Hippocampal formation (tissue), 2 donors: ENCODE measurements at places on chromosomes 12 and 14.

DNA sequence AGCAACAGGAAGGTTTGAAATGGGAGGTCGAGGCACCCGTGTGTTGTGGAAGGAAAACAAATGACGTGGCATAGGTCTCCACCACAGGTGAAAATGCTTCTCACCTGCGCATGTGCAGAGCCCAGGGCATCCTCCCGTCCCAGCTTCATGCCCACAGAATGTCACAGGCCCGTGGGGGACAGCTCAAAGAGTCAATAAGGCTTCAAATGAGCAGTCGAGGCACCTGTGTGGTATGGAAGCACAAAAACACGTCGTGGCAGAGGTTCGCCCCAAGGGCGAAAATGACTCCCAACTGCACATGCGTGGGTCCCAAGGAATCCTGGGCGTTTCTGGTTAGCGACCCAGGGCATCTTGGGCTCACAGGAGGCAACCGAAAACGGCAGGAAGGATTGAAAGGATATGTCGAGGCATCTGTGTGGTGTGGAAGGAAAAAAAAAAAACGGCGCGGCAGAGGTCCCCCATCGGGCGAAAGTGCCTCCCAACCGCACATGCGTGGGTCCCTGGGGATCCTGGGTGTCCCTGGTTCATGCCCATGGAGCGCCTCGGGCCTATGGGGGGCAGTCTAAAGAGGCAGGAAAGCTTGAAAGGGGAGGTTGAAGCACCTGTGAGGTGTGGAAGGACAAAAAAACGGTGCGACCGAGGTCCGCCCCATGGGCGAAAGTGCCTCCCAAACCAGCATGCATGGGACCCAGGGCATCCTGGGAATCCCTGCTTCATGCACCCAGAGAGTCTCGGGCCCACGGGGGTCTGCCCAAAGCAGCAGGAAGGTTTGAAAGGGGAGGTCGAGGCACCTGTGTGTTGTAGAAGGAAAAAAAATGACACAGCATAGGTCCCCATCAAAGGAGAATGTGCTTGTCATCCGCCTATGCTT lies 578.5 kb downstream of the ALG10 start:
- DNase-seq, result no peak

DNA sequence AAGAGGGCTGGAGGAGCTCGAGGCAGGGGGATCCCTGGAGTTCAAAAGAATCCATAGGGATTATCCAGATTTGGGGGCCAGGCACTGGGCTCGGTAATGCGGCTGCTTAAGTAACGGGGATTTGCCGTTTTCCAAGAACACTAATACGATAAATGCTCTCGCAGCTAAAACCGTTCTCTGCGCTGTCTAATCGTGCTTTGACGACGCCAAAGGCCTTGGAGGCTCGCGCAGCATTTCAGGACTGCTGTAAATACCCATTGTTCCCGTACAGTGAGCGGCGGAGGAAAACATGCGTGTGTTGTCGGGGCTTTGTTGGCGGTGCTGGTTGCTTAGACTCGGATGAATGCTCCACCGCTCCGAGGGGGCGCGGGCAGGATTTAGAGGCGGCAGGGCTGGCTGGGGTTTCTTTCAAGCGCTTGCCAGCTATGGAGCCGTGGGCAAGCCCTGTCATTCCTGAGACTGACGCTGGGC lies 26.2 kb downstream of the DIO3 start:
- DNase-seq, result no peak

DNA sequence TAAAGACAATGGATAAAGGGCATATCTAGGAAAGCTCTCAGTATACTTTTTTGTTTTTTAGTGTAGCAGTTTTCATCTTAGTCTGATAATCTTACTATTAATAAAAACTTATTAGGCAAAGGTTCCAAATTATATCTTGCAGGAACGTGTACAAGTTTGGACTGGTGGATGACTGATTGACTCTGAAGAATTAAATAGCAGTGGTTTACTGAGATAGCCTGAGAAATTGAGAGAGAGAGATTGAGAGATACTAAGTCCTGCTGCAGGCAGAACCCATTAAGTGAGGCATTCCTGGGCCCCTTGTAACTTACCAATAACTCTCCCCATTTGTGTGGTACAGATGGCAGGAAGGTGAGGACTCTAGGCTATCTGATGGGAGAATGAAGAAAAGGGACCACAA lies 80.2 kb upstream of the SLC38A2 start:
- DNase-seq, result no peak

GRCh38 chr14:69323266-69323998 lies 63.5 kb downstream of the GALNT16 start:
- no peak for DNase-seq

GRCh38 chr14:92456215-92457015 lies 57.2 kb upstream of the RIN3 start:
- DNase-seq, result no peak

- no peak for DNase-seq
Observed at GRCh38 chr12:131862994-131863710, 31.3 kb upstream of the ULK1 start.

DNA sequence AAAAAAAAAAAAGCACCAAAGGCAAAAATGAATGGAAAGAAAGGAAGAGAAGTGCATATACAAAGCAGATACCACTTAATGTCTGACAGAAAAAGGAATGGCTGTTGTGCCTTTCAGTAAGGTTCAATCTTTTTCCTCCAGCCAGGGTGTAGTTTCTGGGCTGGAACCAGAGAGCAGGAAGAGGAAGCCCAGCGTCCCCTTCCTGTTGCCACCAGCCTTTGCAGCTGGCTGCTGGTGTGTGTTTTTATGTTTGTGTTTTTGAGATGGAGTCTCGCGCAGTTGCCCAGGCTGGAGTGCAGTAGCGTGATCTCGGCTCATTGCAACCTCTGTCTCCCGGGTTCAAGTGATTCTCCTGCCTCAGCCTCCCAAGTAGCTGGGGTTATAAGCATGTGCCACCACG lies 64.6 kb upstream of the LTA4H start:
- no peak for DNase-seq

GRCh38 chr12:26195250-26195640 lies at the start of gene SSPN:
TSS of gene SSPN (plus strand) at chr12:26195573. CDS start at chr12:26195673, 100 bp downstream.
- DNase-seq, result peak; percentile 63

- DNase-seq, result peak; percentile 56
Observed at GRCh38 chr12:12704593-12705230, 8.7 kb upstream of the GPR19 start.

DNA sequence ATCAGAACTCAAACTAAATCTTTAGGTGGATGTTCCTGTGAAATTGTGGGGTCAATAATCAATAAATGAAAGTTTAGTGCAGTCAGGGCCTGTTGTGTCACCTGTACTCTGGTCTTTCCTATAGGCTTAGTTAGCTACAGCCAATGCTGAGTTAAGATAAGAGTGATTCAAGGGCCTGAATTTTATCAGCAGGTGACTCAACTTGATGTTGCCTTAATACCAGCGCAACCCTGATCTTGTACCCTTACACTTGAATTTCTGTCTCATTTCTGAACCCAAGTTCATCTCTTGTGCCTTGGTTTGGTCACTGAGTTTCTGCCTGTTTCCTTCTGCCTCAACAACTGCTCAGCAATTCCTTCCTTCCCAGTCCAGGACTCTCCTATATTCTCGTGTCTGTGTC lies 157.0 kb upstream of the E2F7 start:
- DNase-seq, result no peak

- no peak for DNase-seq
Observed at GRCh38 chr14:69982220-69982839, 103.1 kb downstream of the SMOC1 start.

DNA sequence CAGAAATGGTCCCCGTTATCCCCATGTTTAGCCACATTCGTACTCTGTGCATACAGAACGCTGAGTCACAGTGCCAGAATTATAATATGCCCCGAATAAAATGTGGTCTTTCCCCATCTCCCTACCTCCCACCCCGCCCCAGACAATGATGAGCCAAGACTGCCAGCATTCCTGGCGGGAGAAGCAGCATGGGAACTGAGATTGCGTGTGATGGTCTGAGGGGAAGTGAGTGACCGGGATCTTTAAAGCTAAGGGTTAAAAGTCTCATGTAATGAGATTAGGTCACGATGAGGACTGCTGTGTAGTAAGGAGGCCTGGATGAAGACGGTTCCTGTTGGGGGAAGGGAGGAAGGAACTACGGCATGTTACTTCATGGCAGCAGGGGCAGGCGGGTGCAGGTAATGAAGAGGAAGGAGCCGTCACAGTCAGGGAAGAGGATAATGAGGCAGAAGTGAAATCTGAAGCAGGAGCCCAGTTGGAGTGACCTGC lies 243.3 kb upstream of the FKBP4 start:
- DNase-seq, result no peak

GRCh38 chr14:75427482-75428229 lies at the start of gene JDP2:
TSS of gene JDP2 (plus strand) at chr14:75428022. CDS start at chr14:75437921, 9,899 bp downstream.
- DNase-seq, result peak; percentile 76

DNA sequence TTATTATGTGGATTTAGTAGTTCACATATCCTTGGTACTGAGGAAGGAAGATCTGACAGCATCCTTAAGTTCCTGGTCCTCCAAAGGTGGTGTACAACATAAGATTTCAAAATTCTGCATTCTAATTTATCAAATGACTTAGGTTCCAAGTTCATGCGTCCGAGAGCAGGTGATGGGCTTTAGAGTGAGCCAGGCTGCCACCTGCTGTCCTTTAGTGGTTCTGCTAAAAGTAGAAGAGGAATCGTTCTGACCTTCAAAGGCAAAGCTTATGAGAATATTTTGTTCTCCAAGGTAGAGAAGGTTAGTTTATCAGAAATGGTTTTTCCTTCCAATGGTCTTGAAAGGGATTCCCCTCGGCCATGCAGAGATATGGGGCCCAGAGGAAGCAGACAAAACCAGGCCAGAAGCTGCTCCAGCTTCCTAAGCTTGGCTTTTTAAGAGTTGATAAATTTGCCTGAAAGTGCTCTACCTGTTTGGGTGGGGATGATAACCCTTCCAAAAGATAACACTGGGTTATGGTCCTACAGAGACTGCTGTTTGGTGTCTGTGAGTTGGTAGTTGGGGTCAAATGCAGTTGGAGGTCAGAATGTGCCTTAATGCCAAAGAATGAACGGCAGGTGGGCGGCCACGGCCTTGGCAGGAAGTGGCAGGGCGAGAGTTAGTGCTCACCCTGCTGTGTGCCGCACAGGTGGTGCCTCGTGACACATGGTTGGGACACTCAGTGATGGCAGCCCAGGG lies 29.1 kb upstream of the LRTM2 start:
- DNase-seq, result peak; percentile 84

DNA sequence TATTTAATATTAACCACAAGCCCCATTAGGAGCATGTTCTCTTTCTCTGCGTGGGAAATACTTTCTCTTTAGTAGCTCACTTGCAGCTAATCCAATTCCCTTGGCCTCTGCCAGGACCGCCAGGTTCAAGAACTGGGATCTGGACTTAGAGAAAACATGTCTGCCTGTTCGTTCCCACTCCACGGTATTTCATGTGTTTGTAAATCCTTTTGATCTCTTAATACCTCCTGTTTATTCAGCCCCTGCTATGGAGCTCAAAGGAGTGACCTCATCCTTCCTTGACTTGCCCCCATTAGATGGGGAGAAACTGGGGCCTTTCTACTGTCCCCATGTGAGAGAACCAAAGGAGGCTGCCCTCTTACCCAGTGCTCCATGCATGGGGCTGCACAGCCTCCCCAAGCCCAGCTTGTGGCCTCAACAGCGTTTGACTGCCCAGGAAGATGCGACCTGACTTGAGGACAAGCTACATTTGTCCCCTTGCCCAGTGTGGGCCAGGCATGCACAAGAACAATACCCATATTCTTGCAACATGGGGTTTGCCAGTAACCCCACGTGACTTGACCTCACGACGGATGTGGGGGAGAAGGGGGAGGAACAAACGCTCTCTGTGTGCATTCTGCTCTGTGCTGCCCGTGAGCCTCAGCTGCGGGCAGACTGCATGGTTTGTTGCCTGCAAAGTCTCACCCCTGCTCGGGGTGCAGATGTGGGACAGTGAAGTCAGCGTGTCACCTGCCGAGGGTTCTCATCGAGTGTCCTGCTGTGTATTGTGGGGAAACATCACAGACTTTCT lies 30.3 kb downstream of the CD9 start:
- DNase-seq, result peak; percentile 91

DNA sequence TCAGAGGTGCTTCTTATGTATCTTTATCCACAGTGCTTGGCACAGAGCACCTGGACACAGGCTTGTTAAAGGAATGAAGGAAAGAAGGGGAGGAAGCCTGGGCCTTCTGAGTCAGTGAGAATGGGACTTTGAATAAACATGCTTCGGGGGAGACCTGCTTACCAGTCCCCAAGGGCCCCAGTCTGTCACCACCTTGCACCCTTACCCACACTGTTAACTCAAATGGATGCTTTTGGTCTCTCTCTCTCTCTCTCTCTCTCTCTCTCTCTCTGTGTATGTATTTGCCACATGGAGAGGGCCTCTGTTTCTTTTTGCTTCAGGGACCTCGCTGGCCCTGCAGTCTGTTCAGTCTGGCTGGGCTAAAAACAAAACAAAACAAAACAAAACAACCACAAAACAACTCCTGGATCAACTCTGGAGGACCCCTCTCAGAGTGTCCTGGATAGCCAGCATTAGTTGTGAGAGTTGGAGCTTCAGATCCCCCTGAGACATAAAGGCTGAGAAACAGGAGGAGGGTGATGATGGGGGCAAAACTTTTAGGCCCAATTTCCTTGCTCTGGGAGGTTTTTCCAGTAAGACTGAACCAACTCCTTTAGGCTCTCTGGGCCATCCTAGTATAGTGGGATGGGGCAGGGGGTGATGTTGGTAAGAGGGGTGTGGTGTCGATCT lies 1.9 kb downstream of the KIF5A start:
- DNase-seq, result no peak

DNA sequence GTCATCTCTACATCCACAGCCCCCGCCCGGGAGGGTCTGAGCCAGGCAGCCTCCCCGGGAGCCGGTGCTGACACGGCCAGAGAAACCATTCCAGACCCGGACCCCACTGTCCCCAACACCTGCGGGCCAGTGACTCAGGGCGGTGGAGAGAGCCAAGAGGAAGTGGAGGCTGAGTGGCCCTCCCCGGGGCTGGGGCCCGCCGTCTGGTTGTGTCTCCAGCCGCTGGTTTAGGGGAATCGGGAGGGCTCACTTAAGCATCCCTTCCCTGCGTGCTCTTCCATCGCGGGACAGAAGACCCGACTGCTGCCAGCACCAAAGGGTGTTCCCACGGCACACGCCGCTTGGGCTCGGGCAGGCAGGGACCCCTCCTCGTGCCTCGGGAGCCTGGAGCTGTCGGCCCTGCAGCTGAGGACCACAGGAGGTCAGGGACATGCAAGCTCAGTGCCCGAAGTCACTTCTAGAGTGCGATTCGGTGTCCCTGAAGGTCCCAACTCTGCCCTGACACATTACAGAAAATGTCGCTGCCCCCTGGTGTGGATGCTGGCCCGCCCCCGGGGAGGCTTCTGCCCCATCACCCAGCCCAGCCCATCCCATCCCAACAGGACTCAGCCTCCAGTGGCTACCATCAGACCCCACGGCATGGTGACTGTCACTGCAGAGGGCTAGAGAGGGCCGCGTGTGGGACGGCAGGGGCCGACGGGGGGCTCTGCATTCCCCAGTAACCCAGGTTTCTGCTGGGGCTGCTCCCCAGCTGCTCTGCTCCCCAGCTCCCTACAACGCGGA lies 50.8 kb downstream of the GALNT9 start:
- no peak for DNase-seq
